ENCODE measurements at places on chromosomes 2 and 18.
A peak's percentile ranks its signal among the peaks of the same experiment; 100 is the strongest.

- DNase-seq, result no peak
These were observed 5.5 kb upstream of the ITSN2 start for GRCh38 chr2:24365826-24366225.

- DNase-seq, result peak; percentile 71
These were observed 3.1 kb upstream of the MATN3 start for GRCh38 chr2:20015482-20016083.

- DNase-seq, result peak; percentile 46
These were observed 800.1 kb downstream of the SATB2 start for GRCh38 chr2:198657512-198658121.

DNA sequence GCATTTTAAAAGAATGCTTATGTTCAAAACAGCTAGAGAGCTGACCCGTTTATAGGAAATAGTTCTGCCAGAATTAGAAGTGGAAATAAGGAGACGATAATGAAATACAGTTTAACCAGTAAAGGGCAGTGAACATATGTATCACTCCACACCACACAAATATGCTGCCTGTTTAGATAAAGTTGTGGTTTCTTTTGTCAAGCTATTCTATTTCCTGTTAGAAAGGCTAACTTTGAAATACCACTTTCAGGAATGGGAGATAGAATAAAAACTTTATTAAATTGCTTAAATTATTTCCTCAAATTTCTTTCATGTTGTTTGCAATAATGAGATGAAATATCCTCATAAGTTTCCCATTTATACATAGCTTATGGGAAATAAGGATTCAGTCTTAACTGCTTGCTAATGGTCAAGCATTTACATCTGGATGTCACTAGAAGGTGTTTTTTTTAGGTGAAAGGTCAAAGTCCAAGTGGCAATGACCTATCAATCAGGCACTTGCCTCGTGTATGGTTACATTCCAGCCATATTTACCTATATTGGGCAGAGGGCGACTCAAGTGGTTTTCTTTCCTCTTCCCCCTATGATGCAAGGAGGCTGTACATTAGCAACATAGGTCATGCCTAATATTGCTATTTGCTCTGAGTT lies 148.9 kb downstream of the ZEB2 start:
- no peak for DNase-seq

DNA sequence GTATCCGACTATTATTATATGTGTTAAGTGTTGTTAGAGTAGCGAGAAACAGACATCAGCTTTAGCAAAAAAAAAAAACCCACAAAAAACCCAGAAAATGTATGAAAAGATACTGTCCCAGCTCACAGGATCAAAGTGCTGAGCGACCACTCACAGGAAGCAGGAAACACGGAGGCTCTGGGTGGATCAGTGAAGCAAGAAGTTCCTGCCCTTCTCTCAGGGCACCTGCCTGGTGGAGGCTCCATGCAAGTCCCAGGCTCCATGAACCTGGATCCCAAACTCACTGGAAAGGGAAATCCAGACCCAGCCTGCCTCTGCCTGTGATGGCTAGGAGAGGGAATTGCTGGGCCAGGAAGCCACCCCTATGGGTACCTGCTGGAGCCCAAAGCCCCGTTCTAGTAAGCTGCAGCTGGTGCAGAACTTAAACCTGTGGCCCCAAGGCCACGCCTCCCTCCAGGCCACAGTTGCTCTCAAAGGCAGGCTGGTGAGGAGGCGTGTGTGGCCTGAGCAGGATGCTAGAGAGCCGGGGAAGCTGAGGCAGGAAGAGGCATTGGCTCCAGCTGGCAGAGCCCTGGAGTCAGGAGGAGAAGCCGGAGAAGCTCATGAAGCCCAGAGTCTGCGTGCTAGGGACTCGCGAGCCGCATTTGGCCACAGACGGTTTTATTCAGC lies 63.5 kb upstream of the TAF1B start:
- no peak for DNase-seq

DNA sequence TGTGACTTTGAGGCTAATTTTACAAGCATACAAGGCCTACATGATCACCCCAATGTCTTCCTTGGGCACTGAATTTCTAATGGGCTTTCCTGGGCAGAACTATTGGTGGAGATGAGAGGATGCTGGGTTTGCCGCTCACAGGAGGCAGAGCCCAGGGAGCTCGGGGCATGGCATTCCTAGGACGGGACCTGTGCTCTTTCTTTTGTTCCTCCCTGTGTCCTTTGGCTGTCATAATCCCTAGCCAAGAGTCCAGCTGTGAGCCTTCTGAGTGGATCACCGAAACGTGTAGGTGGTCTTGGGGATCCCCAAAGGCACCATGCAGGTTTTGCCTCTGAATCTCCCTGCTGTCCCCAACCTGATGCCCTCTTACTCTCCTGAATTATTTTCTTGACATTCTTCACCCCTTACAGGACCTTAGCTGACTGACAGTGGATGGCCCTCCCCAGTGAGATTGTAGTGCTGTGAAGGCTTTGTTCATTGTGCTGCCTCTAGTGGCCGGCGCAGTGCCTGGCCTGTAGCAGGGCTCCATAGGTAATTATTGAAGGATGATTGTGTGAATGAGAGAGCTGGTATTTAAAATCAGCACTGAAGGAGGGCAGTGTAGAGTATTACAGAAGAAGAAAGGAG lies 221.9 kb downstream of the ZNF407 start:
- peak; percentile 56 for DNase-seq

DNA sequence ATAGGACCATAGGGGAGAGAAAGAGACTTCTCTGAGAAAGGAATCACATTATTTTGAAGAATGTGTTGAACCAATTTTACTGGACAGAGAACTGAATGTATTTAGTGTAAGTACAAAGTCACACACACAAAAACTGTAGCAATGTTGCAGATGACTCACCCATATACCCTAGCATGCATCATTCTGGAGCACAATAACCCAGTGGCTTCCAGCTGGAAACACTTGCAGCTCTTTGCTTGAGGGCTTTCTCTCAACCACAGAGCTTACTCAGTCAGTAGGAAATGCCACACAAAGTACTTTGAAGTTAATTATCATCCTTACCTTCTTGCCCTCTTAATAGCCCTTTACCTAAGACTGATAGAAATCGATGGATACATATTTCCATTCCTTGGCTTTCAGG lies 760.0 kb upstream of the FSHR start:
- DNase-seq, result peak; percentile 94
